ENCODE measurements at places on chromosomes 4 and X.

- no peak for DNase-seq
Measured at GRCh38 chrX:12973561-12974304, 1.2 kb upstream of the TMSB4X start.

- no peak for DNase-seq
Measured at GRCh38 chr4:169252339-169253112, 18.2 kb downstream of the SH3RF1 start.

DNA sequence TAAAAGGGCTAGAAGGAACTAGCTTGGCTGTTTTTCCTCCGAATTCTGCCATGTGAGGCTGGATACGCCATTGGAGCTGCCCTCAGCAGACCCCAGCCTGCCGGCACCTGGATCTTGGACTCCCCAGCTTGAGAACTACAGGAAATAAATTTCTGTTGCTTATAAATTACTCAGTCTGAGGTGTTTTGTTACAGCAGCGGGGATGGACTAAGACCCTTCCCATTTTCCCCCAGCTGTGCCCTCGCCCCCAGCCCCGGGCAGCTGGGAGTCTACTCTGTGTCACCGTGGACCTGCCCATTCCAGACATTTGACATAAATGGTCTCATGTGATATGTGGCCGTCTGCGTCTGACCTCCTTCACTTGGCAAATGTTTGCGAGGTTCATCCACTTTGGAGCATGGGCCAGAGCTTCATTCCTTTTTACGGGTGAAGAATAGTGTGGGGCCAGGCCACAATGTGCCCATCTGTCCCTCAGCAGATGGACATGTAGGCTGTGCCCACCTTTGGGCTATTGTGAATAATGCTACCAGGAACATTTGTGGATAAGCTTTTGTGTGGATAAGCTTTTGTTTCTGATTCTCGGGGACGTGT, 30.7 kb upstream of the SPON2 start:
- DNase-seq: no peak

- DNase-seq: no peak
Measured at GRCh38 chr4:132063829-132064228, 1085.3 kb upstream of the PCDH10 start.

GRCh38 chr4:36255577-36255976, 11.3 kb upstream of the ARAP2 start:
- no peak for DNase-seq

- no peak for DNase-seq
Measured at GRCh38 chrX:9337046-9337445, 127.8 kb upstream of the TBL1X start.

DNA sequence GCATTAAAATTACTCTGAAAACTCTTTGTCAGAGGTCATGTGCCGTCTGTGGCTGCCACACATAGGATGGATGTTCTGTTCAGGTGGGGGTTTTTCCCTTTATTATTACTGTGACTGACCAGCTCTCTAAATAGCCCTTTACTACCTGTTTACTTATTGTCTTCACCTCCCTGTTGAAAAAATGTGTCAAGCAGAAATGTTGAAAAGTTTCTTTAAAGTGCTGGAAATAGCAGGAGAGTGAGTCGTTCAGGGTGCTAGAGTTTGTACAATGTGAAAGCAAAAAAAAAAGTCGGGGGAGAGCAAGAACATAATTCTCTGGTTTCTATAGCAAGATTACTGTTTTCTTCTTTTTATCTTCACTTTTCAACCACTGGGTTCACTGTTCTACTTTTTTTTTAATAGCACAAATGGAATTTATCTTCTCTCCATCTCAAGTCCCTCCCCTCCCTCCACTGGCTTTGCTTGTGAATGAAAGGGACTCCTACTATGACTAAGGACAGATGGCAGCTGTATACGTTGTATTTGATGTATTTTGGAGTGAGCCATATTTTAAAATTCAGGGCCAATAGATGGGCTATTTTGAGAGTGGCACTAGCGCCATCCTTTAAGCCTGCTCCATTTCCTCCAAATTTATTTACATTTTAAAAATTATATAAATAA, 33.3 kb downstream of the ARX start:
- no peak for DNase-seq

- DNase-seq: no peak
Measured at GRCh38 chrX:153736871-153737441, 12.3 kb downstream of the ABCD1 start.

DNA sequence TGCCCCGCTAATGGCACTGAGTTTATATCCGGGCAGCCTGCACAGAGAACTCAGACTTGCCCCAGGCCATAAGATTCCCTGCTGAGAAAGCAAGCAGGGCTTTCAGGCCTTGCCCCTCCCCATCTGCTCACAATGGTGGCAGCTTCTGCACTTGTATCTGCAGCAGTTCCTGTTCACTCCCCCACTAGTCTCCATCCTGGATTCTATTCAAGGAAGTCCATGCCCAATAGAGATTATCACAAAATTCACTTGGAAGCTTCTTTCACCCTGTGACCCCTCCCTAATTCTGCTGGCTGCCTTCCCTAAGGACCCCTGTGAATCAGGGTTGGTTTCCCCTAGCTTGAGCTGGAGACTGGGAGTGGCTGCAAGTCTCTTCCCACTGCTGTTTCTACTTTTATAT, 34.5 kb upstream of the UCP1 start:
- DNase-seq: no peak

- DNase-seq: no peak
Measured at GRCh38 chr4:169957785-169958184, 68.4 kb downstream of the MFAP3L start.
